NCI-H524 (cell line): ENCODE measurements at places on chromosomes 16 and 17.

- no peak for DNase-seq
These were observed 12.4 kb upstream of the ODF4 start for GRCh38 chr17:8327303-8327649.

DNA sequence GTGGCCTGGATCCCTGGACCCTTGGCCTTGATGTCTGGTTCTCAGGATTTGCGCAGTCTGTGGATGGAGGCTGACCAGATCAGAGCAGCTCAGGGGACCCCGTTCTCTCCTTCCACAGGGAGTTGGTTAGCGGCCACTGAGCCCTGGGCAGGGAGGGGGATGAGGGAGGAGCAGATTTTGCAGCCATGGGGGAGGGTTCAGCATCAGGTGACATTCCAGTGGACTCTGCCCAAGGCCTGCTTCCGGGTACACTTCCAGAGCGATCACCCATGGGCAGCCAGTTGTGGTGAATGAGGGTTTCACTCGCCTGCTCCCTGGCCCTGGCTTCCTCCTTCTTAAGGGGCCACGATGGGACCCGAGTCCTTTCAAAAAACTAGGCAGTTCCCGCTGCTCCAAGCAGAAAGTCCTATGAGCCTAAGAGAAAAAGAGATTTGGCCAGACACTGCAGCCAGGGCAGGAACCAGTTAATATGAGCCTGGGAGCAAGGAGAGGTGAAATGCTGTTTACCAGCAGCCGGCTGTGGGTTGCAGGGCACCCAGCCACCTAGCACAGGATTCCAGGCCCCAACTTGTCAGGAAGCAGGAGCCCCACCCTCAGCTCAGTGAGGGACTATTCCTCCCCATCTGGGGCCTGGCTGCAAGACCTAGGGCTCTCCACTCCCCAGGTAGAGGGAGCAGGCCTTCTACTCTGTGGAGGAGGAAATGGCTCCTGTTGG is 4.7 kb upstream of the GPRC5C start:
- no peak for DNase-seq

- no peak for DNase-seq
These were observed 61.3 kb upstream of the ADORA2B start for GRCh38 chr17:15883617-15884111.

GRCh38 chr16:28543072-28543471 is 4.3 kb upstream of the NUPR1 start:
- no peak for DNase-seq

DNA sequence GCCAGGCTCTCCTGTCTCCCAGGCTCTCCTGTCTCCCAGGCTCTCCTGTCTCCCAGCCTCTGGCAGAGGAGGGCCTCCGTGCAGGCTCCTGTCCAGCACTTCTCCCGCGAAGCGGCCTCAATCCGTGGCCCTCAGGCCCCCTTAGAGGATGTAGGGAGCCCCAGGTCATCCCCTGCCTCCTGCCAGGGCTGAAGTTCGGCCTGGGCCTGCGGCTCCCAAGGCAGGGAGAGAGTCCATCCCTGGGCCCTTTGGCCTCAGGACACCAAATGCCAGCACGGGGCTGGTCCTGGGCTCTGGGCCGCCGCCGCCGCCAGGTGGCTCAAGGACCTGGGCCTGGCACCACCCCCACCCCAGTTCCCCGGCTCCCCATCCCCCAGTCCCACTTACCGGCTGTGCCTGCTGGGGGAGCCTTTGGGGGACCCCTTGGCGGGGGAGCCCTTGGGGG is 370 bp downstream of the EVPL start:
- DNase-seq = no peak
